NCI-H774 (cell line): ENCODE measurements at places on chromosomes 1 and 21.

GRCh38 chr1:27638805-27639204 lies 3.8 kb upstream of the FGR start:
- DNase-seq, result no peak

- DNase-seq, result no peak
These were observed 49.5 kb upstream of the TENT5C start for GRCh38 chr1:117556341-117556740.

DNA sequence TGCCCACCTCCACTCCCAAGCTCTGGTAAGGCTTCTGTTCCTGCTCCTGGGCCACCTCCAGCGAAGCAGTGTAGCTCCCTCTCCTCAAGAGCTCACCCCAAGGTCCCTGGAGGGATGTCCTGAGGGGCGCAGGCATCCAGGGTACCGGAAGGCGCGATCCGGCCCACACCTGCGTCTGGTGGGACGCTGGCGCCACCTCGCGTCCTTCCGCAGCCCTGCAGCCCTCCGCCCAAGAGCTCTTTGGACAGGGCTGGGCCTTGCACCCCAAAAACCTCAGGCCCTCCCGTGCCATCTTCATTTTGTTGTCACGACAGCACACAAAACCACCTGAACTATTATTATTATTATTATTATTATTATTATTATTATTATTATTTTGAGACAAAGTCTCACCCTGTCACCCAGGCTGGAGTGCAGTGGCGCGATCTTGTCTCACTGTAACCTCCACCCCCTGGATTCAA lies 49.2 kb upstream of the PAX7 start:
- no peak for DNase-seq

DNA sequence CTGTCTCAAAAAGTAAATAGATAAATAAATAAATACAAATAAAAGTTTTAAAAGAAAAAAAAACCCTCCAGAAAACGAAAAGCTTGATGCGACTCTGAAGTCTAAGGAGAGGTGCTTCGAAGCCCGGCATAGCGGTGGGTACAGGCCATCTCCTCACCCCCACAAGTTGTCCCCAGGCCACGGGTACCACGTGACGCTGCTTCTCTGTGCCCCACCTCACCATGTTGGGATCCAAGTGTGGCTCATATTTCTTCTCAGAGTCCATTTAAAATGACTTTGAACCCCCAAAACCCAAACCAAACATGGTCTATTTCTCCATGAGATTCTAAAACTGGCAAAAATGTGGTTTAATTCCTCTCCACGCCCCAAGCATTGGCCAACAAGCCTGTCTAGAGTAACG lies 32.9 kb upstream of the ZC3H12A start:
- no peak for DNase-seq

- no peak for DNase-seq
These were observed 124.7 kb downstream of the CASZ1 start for GRCh38 chr1:10671622-10672342.

- DNase-seq, result no peak
These were observed 113.5 kb downstream of the PRDM2 start for GRCh38 chr1:13813398-13814012.

DNA sequence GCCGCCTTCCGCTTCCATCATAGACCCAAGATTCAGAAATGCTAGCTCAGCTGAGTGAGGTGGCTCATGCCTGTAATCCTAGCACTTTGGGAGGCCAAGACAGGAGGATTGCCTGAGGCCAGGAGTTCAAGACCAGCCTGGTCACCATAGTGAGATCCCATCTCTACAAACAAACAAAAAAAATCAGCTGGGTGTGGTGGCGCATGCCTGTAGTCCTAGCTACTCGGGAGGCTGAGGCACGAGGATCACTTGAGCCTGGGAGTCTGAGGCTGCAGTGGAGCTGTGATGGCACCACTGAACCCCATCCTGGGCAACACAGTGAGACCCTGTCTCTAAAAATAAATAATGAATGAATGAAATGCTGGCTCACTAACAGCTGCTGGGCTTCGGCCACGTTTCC lies 39.7 kb downstream of the TOMM20 start:
- DNase-seq, result no peak

- DNase-seq, result no peak
These were observed 38.5 kb upstream of the ZBTB40 start for GRCh38 chr1:22412932-22413727.

- no peak for DNase-seq
These were observed 688 bp downstream of the PTTG1IP start for GRCh38 chr21:44872649-44873355.

DNA sequence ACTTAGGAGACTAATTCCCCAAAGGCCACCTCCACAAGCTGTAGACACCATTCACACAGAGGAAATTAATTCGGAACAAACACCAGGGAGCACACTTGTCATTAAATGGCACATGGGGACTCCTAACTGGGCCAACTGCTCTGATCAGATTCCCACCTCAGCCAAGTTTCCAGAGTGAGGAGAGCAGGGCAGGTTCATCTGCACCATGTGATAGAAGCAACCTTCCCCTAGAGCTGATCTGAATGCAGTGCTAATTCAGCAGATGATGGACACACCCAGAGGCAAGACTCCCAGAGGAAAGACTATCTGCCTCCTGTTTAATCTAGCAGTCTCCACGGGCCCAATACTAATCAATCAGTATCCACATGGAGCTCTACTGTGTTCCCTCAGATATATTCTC lies 147.0 kb downstream of the VAV3 start:
- no peak for DNase-seq

GRCh38 chr21:31201144-31201543 lies 142.9 kb downstream of the TIAM1 start:
- DNase-seq, result no peak

- DNase-seq, result no peak
These were observed 89.5 kb downstream of the STUM start for GRCh38 chr1:226638001-226638601.

- no peak for DNase-seq
These were observed 370.1 kb upstream of the NR5A2 start for GRCh38 chr1:199657449-199657848.

GRCh38 chr1:173856903-173857302 lies 10.9 kb downstream of the GAS5 start:
- DNase-seq, result no peak

DNA sequence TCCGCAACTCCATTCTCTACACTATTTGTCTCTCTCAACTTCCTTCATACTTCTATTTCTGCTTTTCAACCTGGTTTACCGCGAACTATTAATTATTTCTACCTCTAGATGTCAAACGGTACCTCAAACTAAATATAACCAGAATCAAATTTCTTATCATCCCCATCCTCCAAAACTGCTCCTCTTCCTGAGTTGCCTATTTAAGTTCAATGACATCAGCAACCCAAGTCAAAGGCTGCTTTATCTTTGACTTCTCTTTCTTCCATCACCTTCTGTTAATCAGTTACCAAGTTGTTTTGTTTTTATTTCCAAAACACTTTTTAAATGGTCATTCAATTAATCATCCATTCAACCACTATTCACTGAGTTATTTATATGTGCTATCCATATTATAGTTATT lies 171.9 kb downstream of the COL24A1 start:
- no peak for DNase-seq

DNA sequence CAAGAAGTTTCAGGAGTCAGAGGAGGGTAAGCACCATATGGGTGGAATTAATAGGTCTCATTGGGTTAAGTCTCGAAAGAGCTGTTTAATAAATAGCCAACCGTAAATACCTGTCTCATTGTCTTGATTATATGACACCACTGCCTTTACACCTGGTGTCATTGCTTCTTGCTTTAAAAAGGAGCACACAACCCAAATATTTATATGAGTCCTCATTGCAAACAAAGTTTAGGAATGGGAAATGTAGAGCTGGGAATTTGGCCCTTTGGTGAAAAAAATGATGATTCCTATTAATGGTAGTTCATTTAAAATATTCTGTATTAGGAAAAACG lies 2.1 kb downstream of the BACH1 start:
- DNase-seq, result no peak

DNA sequence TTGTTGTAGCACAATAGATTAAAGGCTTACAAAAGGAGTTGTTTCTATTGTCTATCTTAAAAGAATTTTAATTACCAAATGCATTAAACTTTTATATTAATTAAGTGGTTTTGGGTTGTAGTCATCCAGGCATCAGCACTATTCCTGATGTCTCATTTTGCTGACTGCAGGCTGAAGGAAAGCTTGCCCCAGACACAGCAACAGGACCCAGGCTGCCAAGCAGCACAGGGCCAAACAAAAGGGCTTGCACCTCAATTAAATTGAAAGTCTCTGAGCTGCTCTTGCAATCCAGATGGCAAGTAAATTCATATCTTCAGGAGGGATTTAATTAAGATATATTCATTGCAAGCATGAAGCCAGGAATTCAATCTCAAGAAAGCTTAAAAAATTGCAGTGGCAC lies 80.7 kb upstream of the CHODL start:
- no peak for DNase-seq

DNA sequence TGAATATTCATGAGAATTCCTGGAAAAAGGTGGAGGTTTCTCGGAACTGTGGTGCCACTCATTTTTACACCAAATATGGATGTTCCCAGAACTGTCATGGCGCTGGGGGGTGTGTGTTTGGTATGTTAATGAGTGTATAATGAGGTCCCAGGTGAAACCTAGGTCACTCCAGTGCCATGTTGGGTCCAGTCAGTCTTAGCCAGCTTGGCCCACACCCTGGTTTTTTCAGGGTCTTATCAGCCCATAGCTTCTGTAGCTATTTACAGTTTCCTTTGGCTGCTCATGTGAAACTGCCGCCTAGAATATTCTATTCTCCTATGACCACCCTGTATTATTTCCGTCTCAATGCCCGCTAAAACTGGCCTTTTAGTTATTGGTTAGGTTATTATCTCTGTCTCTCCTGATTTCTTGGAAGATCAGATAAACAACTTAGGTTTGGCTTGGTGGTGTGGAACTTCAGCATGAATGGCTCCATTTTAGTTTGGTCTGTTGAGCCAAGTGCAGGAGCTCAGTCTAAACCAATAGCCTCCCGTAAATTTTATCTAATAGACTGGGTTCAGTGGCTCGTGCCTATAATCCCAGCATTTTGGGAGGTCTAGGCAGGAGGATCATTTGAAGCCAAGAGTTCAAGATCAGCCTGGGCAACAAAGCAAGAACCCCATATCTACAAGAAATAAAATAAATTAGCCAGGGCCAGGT lies 42.1 kb upstream of the EDARADD start:
- no peak for DNase-seq

DNA sequence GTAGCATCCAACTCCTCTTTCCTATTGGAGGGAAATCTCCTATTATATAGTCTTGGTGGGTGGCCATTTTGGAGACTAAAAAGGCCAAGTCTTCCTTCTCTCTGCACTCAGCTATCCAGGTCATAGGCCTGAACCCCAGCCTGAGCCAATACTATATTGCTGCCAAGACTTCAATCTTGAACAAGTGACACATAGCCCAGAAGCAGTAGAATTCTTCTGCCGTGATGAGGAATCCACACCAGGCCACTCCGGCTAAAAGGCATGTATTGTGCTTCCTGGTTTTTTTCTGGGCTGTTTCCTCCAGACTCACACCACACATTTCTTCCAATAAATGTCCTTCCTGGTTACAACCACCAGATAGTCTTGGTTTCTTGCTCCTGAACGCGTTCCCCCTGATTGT lies 43.0 kb downstream of the ATF3 start:
- DNase-seq, result no peak

- no peak for DNase-seq
These were observed 1.0 kb downstream of the YOD1 start for GRCh38 chr1:207049974-207050391.

DNA sequence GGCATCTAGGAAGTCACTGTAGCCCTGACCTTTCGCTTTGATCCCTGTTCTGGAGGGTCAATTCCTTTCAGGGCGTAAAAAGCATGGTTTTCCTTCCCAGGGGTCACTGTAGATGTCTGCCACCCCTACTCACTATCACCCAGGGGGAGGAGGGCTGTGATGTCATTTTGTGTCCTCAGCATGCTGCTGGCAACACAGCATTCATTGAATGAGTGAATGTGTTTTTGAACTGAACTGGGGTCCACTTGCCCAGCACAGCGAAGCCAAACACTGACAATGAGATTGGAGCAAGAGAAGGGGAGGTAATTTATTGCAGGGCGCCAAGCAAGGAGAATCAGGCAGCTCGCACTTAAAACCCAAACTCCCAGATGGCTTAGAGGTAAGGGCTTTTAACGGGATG lies 78.2 kb upstream of the PGBD5 start:
- no peak for DNase-seq

GRCh38 chr1:66048011-66048410 lies 255.3 kb downstream of the PDE4B start:
- DNase-seq, result no peak

DNA sequence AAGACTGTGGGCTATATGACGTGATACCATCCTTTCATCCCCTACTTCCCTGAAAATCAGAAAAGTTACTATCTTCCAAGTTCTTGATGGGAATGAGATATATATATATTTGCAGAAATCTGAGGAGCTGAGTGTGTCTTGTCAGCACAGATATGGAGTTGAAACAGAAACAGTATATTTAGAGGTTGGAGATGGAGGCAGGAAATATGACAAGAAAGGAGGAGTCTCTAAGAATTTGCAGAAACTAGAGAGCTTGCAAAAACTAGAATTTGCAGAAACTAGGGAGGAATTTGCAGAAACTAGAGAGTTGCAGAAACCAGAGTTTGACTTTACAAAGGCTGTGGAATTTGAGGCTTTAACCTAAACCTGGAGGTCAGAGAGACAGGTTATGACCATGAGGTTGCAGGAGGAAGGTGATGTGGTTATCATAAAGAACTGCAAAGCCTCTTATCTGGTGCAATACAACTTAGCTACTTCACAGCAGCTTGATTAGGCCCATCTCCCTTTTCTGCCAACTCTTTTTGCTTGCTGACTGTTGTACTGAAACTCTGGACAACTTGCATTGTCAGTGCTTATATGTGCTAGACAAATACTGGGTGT lies 22.3 kb downstream of the XCL2 start:
- no peak for DNase-seq

- DNase-seq, result no peak
These were observed 38.9 kb upstream of the C1orf185 start for GRCh38 chr1:51063121-51063520.

DNA sequence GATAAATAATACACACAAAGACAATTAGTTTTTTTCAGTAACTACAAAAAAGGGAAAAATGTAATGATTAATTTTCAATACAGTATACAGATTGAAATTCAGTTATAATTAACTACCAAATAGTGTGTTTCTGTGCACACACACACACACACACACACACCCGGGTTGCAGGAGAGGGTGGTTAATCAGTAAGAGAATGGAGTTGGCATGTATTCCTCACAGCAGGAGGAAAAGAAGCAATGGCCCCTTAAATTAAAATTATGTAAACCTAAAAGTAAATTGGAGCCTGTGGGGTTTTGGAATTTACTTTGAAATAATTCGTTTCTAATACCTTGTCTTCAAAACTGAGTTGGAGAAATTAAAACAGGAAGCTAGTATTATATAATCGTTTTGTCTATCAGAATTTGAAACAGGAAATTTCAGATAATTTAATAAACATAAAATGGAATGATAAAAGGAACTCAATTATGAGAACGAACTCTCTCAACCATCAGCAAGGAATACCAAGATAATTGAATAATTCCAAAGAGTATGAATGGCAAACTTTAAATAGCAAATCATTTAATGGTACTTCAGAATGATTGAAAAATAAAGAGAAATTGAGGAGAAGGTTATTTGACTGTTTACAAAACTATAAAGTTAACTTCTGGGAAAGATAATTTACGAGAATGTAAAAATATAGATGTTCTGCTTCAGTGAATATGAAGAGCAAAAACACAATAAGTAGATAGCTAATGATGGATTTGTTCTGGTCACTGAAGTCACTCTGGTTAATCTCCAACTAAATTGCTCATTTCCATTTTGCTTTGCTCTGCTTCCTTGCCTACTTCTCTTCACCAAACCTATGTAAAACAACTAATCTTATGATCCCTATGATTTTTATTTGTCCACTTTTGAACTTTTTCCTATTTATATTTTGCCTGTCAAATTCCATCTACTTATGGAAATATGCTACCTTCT lies 547.9 kb upstream of the ZP4 start:
- DNase-seq, result no peak
